Suprapubic skin (tissue), 4 donors: ENCODE measurements at places on chromosomes 4 and X. TPM values are rescaled to one million over a fixed set of nuclear protein-coding genes. Genes with fewer than 3 reads are reported as not detected.

DNA sequence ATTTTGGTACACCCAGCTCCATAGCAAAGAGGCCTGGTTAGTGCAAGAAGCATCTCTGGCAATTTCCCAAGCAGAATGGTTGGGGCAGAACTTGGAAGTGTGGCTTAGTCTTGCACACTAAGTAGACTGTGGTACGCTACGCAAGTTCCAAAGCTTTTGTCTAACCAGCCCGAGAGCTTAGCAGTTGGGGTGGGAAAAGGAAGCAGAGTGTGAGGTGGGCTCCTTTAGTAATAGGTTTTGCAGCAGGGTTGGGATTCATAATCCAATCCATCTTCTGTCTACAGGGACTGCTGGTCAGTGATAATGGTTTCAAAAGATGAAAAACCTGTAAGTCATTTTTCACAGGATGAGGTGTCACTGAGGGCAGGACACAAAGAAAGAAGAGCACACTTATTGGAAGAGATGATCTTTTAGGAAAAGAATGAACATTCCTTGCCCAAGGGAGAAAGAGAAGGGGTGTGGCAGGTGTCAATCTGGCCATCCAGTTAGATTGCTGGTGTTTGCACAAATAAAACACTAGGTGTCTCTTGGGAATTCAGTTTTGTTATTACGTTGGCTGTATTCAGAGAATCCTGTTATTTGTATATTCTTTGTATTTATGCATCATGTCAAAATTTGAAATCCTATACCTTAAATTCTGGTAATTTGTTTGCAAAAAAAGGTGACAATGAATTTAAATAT, 244.3 kb downstream of the GPAT3 start:
- DNase-seq = no peak

GRCh38 chr4:186979961-186980745, 256.5 kb upstream of the FAT1 start:
- no peak for DNase-seq

MXRA5 gene
- 27.8 TPM for total RNA-seq

GAGE12H gene
- total RNA-seq = not detected

GRCh38 chrX:16953606-16954211, 7.3 kb downstream of the REPS2 start:
- DNase-seq = no peak

GRCh38 chrX:110123331-110123782, 120.4 kb downstream of the TMEM164 start:
- no peak for DNase-seq

DNA sequence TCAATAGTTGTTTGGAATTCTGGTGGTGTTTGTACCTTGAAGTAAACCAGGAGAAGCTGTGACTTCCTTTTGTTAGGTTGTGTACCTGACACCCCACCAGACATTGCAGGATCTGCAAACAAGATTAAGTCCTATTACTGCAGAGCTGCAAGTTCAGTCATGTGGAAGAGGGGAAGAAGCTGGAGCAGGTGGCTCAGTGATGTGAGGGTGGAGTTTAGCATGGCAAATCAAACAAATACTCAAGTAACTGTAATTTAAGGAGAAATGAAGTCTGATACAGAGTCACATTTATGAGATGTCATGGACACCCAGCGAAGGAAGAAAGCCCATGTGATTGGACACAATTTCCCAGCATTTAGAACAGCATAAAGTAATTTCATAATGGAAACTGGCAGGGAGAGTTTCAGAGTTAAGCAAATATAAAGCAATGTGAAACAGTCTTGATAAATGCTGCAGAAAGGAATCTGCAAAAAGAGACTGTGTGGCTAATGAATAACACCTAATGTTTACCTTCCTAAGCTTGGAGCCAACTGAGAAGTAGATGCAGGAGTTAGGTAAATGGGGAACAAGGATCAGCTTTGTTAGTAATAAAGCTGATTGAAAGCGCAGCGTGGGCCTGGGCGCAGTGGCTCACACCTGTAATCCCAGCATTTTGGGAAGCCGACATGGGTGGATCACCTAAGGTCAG, 249.1 kb downstream of the GBA3 start:
- no peak for DNase-seq

PCDH19 gene
- total RNA-seq = 3.1 TPM
